ENCODE measurements at places on chromosomes 13 and 19. TPM values are rescaled to one million over a fixed set of nuclear protein-coding genes. Genes with fewer than 3 reads are reported as not detected.
A peak's percentile ranks its signal among the peaks of the same experiment; 100 is the strongest.

GRCh38 chr19:45078390-45079062 lies 534 bp upstream of the GEMIN7 start:
- DNase-seq = no peak

DNA sequence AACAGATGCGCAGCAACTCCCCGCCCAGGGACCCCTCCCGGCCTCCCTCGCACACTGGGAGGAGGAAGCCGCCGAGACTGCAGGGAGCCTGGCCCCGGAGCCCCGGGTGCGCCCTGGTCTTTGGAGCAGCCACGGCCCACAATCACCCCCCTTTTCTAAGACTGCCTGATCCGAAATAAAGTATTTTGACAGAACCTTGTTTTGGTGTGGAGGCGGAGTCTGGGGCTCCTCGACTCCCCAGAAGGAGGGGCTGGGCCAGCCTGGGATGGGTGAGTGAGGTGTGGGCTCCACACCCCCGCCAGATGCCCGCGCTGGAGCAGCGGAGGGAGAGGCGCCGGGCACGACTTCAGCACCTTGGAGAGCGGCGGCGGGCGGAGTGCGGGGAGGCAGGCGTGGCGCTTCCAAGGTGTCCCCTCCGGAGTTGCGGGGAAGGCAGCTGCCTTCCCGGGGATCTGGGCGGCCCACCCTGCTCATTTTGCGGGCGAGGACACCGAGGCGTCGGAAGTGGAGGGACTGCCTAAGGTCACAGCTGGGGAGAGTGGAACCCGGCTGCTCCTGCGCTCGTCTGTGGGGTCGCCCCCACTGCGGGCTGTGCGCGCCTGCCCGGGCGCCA lies 9.4 kb downstream of the SIRT6 start:
- no peak for DNase-seq

GRCh38 chr13:48505597-48506091 lies 27.2 kb downstream of the RCBTB2 start:
- peak; percentile 88 for DNase-seq

DNA sequence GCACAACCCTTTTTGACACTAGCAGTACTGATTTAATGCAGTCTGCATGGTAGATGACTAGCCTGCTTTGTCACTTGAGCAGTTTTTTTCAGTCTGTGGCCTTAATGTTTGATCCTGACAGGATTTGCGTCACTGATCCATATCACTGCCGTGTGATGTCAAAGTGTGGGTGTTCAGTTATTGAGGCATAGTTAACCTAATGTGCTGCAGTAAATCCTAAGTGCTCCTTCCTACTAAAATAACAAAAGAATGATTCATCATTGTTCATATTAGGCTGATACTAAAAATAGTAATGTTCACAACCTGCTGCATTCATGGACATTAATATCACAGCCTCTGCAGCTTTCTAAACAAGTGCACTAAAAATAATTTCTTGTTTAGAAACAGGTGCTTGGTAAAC lies 121.9 kb upstream of the MLNR start:
- DNase-seq = no peak

- no peak for DNase-seq
Measured at GRCh38 chr13:99390601-99391000, 83.4 kb upstream of the GPR183 start.

DNA sequence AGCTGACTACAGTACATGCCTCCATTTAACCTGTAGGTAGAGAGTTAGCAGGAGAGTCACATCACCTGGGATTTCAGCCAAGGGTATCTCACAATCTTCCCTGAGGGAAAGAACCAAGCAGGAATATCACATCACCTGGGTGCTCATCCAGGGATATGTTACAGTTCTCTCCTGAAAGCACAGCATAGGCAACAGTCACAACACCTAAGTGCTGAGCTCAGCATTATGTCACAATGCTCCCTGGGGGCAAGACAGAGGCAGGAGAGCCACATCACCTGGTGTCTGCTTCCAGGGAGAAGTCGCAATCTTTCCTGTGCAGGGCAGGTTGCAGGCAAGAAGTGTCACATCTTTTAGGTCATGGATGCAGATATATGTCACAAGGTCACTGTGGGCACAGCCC lies 9.4 kb upstream of the ZNF91 start:
- no peak for DNase-seq

- no peak for DNase-seq
Measured at GRCh38 chr19:33441277-33441699, 67.8 kb downstream of the CEBPG start.

DNA sequence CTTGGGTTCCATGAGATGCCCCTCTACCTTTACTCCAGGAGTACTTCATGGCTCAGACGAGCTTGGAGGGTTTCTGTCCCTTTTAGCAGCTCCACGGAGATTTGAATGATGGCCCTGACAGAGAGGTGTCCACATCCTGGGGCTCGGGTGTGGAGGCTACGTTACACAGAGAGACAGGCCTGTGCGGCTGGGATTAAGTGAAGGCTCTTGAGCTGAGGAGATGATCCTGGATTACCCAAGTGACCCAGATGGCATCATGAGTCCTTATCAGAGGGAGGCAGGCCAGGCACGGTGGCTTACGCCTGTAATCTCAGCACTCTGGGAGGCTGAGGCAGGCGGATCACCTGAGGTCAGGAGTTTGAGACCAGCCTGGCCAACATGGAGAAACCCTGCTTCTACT lies 12.4 kb downstream of the DPP9 start:
- no peak for DNase-seq

GRCh38 chr19:57668635-57669034 lies at the start of gene ZSCAN4:
Gene ZSCAN4 (plus strand): TSS chr19:57668935. CDS start chr19:57676146, 7,211 bp downstream.
- no peak for DNase-seq

DNA sequence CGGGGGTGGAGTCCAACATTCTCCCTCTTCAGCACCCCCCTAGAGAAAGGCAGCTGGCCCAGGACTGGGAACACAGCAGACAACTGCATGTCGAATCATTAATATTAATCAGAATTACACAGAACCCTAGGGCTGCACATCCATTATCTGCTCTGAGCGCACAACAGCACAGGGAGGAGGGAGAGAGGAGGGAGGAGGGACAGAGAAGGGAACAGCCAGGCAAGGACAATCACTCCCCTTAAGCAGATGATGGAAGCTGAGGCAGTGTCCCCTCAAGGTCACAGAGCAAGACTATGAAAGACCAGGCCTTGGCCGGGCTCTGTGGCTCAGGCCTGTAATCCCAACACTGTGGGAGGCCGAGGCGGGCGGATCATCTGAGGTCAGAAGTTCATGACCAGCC lies 25.7 kb downstream of the TLE6 start:
- DNase-seq = no peak

Gene MIR17HG
- total RNA-seq = 229 TPM

Gene ZNF66
- total RNA-seq = 39.6 TPM

- DNase-seq = no peak
Measured at GRCh38 chr19:33287927-33288326, 14.4 kb downstream of the CEBPA start.

DNA sequence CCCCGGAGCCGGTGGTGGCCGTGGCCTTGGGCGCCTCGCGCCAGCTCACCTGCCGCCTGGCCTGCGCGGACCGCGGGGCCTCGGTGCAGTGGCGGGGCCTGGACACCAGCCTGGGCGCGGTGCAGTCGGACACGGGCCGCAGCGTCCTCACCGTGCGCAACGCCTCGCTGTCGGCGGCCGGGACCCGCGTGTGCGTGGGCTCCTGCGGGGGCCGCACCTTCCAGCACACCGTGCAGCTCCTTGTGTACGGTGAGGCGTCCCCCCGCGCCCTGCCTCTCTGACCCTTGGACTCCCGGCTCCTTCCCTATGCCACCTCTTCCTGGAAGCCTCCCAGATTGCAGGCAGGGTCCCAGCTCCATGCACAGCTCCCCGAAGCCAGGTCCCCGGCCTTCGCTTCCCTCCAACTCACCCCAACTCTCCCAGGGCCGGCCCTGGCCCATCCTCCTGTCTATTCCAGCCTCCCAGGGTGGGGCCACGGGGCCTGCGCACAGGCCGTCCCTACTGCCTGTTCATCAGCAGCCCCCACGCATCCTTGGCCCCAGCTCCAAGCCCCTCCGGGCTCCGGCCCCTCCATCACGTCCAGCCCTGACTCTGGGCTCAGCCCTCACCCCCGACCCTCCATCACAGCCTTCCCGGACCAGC lies 1.7 kb downstream of the MADCAM1 start:
- no peak for DNase-seq

All from OCI-LY7 (cell line).